ENCODE measurements at places on chromosomes 13 and 19.

DNA sequence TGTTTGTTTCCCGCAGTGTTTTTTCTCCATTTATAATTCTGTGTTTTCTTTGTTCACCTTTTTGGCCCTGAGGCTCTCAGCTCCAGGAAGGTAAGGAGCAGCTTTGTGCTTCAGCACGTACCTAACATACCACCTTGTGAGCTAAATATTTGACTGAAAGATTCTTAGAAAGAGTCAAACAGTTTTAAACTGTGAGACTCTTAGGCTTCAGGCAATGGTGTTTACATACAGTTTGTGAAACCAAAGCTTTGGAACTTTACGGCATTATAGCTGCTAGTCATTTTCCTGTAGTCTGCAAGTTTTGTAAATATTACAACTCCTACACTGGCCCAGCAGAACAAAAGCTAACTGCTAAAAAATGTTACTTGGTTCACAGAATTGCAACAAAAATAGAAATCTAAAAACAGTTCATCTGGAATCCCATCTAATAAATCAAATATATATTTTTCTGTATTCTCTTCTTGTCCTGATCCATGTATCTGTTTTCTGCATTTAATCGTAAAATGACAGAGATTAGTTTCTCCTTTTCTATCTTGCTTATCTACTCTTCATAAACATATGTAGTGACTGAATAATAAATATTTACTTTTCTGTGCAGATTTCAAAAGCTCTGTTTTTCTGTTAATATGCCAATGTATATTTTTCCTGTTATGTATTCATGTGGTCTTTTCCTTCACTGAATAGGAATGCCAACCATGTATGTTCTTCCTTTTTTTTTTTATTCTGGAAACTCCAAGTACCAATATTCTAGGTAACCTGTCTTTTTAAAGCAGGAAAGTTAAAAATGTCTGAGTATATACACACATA, 38.8 kb upstream of the GPI start:
- DNase-seq: no peak

DNA sequence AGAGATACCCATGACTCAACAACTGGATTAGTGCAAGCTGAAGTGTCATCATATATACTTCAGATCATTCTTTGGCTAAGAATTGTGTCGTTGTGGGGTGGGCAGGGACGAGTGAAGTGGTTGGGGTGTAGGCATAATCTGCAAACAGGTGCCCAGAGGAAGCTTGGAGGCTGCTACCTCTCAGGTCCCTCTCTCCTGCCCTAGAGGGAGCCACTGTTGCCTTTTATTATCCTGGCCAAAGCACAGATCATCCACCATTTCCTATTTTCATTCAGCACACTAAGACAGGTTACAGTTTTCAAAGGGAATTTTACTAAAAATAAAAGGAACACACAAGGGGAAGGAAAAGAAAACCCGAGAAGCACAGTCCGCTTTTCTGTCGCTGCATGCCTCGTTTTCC, 126.6 kb downstream of the HS6ST3 start:
- no peak for DNase-seq

- DNase-seq: no peak
Measured at GRCh38 chr13:35477386-35477946, 977 bp upstream of the MAB21L1 start.

DNA sequence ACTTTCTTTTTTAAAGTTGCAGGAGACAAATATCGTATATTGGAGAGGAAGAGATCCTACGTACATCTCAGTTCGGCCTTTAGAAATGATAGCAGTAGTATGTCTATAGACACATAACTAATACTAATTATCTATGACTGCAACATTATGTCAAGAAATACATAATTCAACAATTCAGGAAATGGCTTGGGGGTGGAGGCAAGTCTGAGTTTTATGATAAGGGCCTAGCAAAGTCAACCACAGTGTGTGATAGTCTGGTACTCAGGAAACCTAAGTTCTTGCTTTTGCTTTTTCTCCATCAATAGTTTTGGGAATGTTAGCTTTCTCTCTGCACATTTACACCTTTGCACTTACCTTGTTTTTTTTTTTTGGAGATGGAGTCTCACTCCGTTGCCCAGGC, 27.5 kb upstream of the OBI1 start:
- DNase-seq: no peak
